ENCODE measurements at places on chromosomes 16 and 17.

DNA sequence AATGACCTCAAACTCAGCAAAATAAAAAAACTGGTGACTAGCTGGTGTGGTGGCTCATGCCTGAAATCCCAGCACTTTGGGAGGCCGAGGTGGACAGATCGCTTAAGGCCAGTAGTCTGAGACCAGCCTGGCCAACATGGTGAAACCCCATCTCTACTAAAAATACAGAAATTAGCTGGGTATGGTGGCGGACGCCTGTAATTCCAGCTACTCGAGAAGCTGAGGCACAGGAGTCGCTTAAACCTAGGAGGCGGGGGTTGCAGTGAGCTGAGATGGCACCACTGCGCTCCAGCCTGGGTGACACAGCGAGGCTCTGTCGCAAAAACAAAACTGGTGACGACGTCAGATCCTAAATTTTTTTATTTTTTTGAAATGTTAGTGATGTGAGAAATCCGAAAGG, 82.6 kb upstream of the TOB1 start:
- no peak for DNase-seq

DNA sequence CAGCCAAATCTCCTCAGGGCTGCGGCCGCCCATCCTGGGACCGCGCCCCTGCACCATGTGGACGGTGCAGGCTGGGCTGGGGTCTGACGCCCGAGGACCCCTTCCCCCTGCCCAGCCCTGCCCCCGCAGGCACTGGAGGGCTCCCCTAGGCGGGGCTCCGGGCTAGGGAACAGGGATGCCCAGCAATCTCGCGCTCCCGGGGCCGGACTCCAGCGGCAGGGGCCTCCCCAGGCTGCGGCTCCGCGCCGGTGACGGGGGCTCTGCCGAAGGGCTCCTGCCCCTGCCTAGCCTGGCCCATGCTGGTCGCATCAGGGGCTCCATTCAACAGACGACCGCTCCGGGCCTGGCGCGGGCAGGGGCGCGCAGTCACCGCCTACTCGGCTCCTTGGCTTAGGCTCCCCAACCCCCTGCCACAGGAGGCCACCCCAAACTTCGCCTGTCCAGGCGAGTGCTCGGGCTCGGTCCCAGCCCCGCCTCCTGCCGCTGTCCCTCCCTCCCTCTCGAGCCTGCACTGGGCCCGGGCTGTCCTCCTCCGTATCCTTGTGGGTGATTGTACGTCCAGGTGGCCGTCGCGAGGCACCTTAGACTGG, 27.4 kb upstream of the ADORA2B start:
- DNase-seq = no peak

DNA sequence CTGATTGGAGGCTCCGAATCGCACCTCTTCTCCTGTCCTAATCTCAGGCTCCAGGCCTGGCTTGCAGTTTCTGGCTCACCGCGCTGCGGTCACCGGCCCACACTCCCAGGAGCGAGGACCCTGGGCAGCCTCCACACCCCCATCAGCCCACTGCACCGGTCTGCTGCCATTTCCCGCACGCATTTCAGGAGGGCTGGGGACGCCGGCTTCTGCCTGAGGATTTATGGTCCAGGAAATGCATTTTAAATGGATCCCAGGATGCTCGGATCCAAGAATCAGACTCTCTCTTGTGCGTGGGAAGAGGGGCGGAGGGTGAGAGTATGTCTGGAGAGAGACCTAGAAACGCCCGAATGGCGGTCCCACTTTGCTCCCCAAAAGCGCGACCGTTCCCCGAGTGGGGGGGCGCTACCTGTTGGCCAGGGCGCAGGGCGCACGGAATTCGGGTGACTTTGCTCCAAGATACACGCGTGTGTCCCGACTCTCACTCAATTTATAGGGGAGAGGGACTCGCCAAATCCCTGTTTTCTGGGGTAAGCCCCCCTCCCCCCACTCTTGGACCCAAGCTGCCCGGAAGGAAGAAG, 817 bp upstream of the JPH3 start:
- no peak for DNase-seq

- DNase-seq = peak; percentile 90
These were observed 207.3 kb downstream of the KIF2B start for GRCh38 chr17:54029986-54030385.

- no peak for DNase-seq
These were observed 15.5 kb downstream of the MMP15 start for GRCh38 chr16:58040945-58041627.

DNA sequence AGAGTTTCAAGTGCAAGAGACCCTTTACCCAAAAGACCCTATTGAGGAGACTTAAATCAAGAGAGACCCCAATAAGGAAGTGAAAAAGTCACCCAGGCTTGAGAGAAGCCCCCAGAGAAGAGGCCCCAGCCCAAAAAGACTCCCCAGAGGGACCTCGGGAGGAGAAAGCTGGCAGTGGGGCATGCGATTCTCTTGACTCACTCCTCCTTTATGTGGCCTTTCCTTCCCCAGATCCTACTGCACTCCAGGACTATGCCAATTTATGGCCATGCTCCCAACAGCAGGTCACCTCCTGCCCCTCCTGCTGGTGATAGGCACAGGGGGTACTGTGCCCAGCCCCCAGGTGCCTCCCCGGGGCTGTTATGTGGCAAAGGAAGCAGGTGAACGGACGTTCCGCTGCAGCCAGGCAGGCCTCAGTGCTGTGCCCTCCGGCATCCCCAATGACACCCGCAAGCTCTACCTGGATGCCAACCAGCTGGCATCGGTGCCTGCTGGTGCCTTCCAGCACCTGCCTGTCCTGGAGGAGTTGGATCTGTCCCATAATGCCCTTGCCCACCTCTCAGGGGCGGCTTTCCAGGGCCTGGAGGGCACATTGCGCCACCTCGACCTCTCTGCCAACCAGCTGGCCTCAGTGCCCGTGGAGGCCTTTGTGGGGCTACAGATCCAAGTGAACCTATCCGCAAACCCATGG, 16.3 kb downstream of the LRRC3C start:
- DNase-seq = no peak

DNA sequence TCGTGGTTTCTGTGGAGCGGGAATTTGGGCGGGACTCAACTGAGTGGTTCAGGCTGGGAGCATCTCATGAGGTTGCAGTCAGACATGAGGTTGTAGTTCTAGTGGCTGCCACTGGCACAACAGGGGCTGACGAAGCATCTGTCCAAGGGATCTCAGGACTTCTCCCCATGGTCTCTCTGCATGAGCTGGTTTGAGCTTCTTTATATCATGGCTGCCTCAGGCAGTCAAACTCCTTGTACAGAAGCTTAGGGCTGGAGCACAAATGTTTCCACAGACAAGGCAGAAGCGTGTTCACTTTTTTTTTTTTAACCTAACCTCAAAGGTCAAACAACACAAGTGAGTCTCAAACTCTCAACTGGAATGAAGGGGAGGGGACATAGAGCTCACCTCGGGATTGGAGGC, 243.3 kb downstream of the MSI2 start:
- DNase-seq = no peak

DNA sequence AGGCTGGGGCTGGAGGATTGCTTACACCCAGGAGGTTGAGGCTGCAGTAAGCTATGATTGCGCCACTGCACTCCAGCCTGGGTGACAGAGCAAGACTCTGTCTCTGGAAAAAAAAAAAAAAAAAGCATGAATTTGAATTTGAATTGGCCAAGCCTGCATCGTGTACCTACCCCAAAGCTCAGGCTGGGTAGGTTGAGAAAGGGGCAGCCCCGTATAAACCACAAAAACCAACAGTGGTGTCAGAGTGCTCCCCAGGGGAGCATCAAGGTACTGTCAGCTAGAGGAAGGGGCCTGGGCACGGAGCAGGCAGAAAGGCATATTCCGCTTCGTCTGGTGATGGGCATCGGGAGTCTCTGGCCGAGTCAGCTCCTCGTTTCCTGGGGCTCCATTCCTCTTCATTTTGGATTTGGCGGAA, 40.9 kb downstream of the RAP1GAP2 start:
- DNase-seq = no peak

DNA sequence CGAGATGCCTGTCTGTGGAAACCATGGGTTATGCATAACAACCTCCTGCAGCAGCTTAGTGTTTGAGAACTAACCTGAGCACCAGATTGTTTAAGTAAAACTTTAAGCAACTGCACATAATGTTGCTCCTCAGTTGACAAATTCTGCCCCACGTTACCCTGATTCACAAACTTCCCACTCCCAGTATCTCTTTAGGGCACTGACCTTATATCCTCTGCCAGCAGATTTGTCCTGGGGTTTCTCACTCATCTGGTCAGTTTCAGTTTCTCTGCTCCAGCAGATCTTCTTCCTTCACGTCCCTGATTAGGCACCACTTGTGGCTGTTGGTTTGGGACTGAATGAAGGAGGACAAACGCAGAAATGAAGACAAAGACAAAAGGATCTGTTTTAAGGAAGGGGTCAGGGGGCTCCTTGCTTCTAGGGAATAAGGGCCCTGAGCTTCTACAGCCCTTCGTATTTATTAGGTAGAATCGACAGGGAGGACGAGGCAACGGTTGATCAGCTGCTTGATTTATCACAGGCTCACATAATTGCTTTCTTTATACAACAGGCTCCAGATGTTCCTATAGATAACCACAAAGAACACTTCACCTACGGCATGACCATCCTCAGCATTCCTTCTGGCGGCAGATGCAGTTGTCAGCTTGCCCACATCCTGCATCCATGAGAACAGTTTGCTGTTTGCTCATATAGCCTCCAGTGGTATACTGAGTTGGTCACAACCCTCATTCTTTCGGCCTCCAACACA, 13.5 kb upstream of the ZNF689 start:
- DNase-seq = no peak

- DNase-seq = peak; percentile 83
These were observed 22.2 kb downstream of the TEX2 start for GRCh38 chr17:64240741-64241347.

- DNase-seq = no peak
These were observed 2.5 kb downstream of the ITGAX start for GRCh38 chr16:31357324-31358109.

DNA sequence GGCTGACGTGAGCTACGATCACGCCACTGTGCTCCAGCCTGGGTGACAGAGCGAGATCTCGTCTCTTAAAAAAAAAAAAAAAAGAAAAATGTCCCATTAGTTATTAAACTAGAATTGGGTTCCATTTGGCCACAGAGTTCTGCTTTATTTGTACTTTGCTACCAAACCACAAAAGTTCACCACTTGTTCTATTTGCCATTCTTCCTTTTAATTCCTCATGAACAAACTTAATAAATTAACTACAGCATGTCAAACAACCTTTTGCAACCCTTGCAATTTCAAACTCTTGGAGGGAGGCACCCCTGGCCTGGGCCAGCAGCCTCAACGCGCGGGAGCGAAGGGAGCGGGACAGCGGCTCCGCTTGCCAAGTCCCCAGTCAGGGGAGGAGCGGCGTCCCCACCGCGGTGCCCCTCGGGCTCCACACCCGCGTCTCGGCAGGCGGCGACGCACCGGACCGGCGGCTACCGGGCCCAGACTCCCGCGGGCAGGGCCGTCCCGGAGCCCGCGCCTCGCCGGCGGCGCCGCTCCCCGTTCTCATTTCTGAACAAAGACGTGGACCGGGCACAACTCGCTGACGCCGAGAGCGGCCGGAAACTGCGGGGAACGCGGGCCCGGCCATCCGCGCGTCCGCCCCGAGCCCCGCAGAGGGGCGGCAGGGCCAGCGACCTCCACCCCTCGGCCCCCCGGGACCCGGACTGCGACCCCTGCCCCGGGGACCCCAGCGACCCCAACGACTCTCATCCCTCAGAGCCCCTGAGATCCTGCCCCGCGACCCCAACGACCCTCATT, 775 bp downstream of the CYTH1 start:
- peak; percentile 60 for DNase-seq

GRCh38 chr16:181565-182021, 1.3 kb downstream of the HBQ1 start:
- no peak for DNase-seq

DNA sequence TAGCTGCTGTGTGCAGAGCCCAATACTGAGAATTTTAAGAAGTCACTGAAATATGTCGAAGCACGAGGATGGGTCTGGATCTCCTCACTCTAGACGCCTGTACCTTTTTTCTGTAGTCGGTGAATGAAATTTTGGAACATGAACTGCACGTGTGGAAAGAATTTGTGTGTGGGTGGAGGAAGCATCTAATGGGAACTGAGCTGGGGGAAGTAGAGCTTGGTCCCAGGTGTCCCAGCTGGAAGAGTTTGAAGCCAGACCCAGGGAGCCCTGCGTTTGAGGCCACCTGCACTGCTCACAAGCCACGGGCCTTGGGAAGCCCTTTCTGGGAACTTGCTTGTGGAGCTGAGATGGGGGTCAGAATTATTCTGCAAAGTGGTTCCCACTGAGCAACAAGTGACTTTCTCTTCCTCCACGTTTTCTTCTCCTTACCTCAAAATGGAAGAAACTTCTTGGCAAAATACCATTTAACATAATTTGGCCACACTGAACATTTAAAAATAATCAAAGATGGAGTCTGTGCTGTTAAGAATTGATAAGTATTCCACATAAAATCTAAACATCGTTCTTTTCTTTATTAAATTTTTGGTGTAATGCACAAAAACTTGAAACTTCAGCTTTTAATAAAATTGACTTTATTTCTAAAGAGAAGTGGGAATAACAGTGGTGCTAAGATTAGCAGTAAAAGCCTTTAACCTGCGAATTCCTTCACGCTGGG, 163.8 kb downstream of the PRKCA start:
- DNase-seq = no peak

DNA sequence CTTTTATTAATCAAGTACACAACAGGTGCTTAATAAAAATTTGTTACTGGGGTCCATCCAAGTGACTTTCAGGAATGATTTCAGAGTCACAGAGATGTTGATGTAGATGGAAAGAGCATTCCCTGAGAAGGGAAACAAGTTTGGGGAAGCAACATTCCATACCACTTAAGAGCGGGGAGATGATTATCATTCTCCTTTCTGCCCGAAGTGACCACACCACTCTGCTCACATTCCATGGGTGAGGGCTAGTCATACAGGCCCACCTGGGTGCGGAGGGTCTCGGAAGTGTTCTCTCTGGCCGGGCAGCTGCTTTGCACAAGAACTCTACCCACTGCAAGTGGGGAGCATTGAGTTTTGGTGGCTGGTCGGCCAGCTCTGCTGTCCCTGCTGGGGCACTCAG, 231.4 kb downstream of the SNX29 start:
- DNase-seq = no peak

DNA sequence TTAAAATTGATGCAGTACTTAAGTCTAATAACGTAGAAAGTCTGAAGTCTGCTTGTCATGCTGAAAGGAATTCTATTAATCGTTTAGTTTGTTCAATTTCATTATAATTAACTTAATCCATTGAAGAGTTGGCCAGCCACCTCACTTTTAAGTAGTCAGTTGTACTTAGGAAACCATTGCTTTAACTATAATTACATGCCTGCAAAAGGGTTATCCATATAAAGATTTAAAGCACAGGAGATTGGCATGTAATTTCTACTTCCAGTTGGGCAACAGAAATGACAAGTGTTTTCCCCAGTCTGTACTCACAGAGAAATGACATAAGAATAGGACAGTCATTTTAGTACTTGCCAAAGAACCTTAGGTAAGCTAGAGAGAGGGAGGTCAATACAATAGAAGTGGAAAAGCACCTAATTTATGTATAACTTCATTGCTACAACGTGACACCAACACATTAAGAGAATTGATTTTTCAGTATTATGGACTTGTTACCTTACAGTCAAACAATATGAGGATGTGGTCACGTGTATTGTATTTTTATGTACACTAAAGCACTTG, 3.7 kb upstream of the USP32 start:
- DNase-seq = no peak

- DNase-seq = no peak
These were observed 6.0 kb downstream of the DDX19B start for GRCh38 chr16:70304892-70305448.

GRCh38 chr17:12789481-12790248, at the start of gene ARHGAP44:
ARHGAP44 (plus strand) TSS chr17:12789498; CDS start chr17:12789839, 341 bp downstream.
- DNase-seq = peak; percentile 59
